ENCODE measurements at places on chromosomes 2 and 18.

GRCh38 chr18:79901665-79902064 is 49.8 kb downstream of the SLC66A2 start:
- no peak for DNase-seq

DNA sequence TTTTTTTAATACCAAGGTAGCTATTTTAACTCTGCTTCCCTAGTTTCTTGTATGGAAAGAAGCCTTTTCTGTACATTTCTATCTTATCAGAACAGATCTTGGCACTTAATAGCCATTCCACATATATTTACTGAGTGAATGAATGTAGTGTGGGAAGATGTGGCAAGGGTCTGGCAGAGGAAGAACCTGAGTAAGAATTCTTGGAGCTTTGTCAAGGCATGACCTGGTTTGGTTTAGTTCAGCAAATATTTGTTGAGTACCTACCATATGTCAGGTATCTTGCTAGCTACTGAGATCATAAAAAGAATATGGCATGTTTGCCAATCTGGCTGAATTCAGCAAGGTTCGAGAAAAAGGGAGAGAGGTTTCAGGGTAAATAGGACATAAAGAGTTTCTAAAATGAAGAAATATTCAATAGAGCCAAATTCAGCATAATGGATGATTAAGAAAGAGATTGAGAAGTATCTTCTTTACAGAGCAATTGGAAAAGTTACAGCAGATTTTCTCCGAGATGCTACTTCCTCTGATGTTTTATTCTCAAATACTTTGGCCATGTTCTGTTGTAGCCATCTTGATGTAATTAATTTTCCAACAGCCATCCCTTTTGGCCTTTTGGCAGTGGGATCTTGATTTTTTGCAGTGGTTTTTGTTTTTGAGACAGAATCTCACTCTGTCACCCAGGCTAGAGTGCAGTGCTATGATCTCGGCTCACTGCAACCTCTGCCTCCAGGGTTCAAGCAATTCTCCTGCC is 21.7 kb upstream of the MEP1B start:
- no peak for DNase-seq

DNA sequence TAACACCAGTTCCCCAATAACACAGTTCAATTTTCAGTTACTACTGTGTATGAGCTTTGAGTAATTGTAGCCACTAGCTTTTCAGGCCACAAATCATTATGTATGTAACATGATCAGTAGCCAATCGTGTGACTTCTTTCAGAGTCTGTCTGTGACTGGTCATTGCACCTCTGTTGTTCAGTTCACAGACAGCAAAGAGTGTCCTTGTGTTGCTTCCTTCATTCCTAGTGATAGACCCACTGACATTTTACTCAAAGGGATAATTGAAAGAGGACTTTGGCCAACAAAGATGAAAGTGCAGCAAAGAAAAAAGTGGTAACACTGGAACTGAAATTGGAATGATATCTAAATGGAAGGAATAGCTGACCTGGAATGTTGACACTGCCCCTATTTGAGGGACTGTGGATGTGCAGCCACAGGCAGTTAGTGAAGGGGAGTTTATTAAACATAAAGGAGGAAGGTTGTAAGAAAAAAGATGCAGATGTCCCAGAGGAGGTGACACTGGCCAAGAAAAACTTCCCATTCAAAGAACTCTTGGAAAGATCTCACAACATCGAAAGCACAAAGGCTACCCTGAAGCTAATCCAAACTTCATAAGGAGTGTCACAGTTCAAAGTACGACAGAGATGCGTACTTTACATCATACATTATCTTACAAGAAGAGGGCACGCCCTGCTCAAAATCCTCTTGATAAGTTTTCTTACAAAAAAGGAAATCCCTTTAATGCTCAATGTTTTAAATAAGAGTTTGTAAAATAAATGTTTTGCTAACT is 19.3 kb downstream of the TTC39C start:
- DNase-seq, result no peak

DNA sequence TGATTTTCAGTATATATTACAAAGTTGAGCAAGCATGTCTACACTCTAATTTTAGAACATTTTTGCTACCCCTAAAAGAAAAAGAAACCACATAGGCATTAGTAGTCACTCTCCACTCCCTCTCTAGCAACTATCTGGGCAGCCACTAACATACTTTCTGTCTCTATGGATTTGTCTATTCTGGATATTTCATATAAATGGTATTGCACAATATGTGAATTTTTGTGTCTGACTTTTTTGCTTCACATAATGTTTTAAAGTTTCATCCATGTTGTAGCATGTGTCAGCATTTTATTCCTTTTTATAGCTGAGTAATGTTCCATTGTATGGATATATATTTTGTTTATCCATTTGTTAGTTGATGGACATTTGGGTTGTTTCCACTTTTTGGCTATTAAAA is 232.5 kb upstream of the CTAGE1 start:
- no peak for DNase-seq

GRCh38 chr2:62196278-62196901 is 475 bp downstream of the B3GNT2 start:
- no peak for DNase-seq

- DNase-seq, result no peak
Observed at GRCh38 chr2:237051861-237052260, 33.8 kb upstream of the COPS8 start.

DNA sequence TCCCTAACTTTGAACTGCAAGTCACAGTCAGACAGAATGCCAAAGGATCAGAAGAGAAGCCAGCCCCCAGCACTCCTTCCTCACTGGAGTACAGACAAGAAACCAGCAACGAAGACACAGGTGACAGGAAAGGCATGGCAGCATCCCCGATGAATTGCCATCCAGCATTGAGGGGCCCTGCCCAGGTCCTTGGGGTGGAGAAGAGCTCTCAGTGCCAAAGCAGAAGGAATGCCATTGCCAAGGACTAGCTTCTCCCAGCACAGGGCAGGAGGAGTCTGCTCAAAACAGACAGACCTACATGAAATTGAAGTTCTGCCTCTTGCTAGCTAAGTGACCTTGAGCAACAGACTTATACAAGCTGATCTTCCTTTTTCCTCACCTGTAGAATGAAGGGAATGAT is 220.1 kb downstream of the L3MBTL4 start:
- DNase-seq, result no peak

- peak; percentile 61 for DNase-seq
Observed at GRCh38 chr2:1769703-1770422, 25.5 kb upstream of the PXDN start.

DNA sequence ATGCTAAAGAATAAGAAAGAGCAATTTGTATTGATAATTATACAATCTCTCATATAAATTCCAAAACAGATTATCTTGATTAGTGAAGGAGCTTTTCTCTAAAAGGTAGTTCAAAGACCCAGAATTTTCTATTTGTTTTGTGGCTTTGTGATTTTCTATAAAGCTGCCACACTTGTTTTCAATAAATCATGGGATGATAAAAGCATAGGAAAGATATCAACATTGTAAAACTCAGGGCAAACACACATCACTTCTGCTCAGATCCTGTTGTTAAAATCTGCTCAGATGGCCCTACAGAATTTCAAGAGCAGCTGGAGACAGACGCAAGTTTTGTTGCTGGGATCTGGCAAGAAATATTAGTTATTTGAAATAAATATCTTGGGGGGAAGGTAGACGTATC is 28.8 kb upstream of the CBLN2 start:
- DNase-seq, result no peak

DNA sequence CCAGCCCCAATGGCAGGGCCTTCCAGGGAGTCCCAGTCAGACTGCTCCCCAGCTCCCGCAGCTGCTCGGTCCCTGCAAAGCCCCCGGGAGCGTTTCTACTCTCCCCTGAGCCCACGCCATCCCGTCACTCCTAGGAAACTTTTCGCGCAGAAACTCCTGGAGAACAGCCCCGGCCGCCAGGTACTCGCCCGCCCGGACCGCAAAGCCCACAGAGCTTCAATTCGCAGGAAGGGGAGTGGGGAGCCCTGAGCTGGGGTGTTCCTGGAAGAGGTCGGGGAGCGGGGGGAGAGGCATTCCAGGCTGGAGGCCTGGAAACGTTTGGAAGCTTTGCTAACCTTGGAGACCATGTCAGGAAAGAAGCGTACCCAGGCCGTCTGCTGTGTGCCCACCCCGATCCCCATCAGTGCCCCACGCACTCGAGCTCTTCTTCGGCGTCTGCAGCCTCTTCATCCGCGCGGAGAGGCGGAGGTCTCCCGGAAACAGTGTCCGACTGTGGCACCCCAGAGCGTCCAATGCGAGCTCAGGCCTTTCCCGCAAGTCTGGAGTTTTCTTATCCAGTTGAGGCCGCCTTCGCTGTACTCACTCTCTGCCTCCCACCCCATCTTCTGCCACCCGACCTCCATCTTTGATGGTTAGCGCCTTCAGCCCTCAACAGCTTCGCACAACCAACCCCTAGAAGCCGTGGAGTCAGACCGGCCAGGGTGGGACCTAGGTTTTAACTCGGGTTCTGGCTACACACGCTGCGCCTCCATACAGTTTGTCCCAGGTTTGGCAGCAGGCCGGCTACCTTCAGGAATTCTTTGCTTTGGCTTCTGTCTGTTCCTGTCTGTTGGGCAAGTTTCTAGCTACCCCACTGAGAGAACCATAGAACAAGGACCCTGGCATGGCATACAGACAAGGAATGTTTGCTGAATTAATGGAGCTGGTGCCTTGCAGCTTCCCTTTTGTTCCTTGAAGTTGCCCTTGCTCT is 3.7 kb downstream of the PCGF1 start:
- no peak for DNase-seq

- no peak for DNase-seq
Observed at GRCh38 chr18:57107140-57107832, 39.6 kb upstream of the BOD1L2 start.

DNA sequence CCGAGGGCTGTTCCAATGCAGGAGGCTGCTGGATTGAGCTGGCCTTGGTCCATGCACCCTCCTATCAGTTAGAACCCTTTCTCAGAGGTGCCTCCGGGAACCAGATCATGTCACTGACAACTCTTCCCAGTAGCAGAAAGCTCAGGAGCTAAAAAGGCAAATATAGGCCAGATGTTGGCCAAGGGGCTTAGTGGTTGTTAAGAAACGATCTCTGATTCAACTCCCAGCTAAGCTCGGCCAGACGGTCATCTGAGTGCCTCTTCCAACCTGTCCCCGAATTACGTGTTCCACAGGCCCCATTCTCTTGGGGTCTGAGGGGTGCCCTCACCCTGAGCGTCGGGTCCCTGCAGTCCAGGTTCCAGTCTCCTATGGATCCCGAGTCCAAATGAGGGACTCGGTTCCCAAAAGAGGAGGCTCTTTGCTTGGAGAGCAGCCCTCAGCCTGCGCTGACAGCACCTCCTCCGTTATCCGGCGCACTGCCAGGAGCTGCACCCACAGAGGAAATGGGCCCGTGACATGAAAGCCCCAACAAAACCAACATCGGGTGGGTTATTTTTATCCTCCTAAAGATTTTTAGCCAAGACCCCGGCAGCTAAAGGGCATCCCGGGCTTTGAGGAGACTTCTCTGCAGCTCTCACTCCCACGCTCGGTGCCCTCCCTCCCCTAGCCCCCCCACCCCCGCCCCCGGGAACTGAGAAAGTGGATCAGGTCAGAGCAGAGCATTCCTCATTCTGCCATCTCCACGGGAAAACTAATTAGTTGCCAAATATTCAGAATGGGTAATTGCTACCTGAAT is 106.6 kb upstream of the ID2 start:
- DNase-seq, result no peak

DNA sequence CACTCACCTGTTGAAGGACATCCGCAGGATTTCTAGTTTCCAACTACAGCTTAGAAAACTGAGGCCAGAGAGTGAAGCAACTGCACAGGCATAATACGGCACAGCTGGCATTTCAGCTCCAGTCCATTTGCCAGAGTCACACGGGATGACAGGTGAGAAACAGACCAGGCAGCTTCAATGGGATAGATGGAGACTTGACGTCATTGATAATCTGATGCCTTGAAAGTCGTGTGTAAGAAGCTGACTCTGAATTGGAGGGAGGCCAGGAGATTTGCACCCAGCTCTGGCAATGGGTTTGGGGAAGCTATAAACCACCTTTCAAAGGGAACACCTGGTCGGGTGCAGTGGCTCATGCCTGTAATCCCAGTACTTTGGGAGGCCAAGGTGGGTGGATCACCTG is 12.4 kb upstream of the DNMT3A start:
- no peak for DNase-seq

- no peak for DNase-seq
Observed at GRCh38 chr2:19762142-19762541, 139.6 kb downstream of the TTC32 start.

GRCh38 chr2:33077844-33078243 is 131.1 kb downstream of the LTBP1 start:
- DNase-seq, result no peak

DNA sequence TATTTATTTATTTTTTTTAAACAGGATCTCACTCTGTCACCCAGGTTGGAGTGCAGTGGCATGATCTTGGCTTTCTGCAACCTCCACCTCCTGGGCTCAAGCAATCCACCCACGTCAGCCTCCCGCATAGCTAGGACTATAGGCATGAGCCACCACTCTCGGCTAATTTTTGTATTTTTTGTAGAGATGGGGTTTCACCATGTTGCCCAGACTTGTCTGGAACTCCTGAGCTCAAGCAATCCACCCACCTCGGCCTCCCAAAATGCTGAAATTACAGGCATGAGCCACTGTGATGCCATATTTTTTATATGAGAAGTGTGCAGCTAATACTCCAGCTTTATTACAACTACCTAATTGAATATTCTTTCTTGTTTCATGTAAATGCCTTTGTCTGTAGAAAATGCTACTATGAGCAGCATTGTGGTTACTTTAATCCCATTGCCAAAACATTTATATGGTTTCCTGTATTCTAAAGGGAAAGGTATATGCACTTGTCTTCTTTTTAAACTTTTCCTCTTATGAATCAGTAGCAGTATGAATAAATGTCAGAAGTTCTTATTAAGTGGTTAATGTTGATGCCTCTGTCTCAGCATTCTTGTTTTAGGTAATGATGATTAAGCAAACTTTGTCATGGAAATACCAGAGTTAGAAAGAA is 9.5 kb upstream of the BCL2L11 start:
- no peak for DNase-seq

DNA sequence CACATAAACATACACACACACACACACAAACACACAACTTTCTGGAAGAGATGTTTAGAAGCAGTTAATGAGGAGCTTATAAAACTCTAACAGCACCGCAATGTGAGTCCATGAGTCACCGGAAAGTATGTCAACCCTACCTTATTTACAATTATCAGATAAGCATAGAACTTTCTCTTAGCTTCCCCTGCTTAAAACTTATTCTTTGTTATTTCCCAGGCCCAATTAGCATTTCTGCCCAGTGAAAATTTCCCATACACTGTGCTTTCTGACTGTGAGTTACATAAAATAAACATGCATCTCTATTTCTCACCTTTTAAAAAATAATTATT is 737.6 kb downstream of the LRP1B start:
- DNase-seq, result no peak

DNA sequence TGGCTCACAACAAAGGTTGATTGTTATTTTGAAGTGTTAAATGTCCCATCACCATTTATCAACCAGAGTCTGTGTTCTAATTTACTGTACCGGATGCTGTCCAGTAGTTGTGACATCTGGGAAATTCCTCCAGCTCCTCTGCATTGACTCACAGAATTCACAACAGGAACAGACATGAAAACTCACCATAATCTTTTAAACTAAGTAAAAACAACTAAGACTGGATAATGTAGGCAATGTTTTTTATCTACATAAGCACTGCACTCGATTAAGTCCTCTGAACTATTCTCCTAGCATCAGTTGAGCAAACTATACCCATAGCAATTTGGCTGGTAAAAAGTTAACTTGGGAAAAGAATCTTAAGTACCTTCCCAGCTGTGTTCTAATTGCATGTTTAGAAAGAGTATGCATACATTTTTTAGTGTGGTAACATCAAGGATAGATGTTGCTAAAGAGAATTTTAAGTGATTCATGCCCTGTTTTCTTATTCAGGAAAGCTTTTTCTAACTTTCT is 42.9 kb upstream of the MYO1B start:
- no peak for DNase-seq

- no peak for DNase-seq
Observed at GRCh38 chr2:73952499-73953446, 26.1 kb downstream of the DGUOK start.
